Activated CD4-positive, alpha-beta T cell treated with anti-CD3 and anti-CD28 coated beads for 4 hours (primary cell): ENCODE measurements at places on chromosomes 5 and 9.

- no peak for DNase-seq
Observed at GRCh38 chr5:172670005-172670402, 28.9 kb downstream of the NEURL1B start.

- no peak for DNase-seq
Observed at GRCh38 chr5:151456321-151456940, 9.0 kb downstream of the SLC36A1 start.

- no peak for DNase-seq
Observed at GRCh38 chr5:32013658-32014057, 160.5 kb downstream of the GOLPH3 start.

DNA sequence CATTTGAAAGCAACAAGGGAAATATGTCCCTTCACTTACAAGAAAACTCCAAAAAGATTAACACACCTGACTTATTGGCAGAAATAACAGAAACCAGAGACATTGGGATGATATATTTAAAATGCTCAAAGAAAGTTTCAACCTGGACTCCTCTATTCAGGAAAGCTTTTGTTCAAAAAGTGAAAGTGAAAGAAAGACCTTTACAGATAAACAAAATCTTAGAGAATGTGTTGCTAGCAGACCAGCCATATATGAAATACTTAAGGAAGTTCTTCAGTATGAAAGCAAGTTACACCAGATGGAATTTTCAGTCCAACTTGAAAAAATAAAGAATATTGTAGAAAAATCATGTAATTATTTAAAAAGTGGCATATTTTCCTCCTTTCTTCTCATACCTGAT lies 1075.1 kb downstream of the NR2F1-AS1 start:
- no peak for DNase-seq

- no peak for DNase-seq
Observed at GRCh38 chr9:92965061-92965758, 17.9 kb downstream of the FGD3 start.

GRCh38 chr5:153880106-153880505 lies 158.6 kb downstream of the FAM114A2 start:
- DNase-seq = no peak

GRCh38 chr9:2339416-2339815 lies 282.2 kb upstream of the VLDLR start:
- no peak for DNase-seq

- DNase-seq = no peak
Observed at GRCh38 chr5:78515670-78516069, 132.9 kb downstream of the LHFPL2 start.

GRCh38 chr5:119808474-119808873 lies 179.1 kb downstream of the FAM170A start:
- no peak for DNase-seq

DNA sequence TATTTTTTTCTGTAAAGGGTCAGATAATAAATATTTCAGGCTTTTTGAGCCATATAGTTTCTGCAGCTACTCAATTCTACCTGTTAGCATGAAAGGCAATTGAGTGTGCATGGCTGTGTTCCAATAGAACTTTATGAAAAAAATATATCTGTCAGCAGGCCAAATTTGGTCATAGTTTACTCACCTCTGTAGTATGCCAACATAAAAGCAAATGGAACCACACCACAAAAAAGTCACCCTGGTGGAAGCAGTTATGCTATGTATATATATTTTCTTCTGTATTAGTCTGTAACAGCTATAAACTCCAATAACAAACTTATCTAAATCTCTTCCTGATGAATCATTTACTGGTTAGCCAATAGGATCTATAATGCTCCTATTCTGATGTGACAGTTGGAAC lies 3.4 kb downstream of the SLC38A9 start:
- DNase-seq = no peak

GRCh38 chr9:129558551-129559505 lies 62.1 kb downstream of the C9orf50 start:
- no peak for DNase-seq

DNA sequence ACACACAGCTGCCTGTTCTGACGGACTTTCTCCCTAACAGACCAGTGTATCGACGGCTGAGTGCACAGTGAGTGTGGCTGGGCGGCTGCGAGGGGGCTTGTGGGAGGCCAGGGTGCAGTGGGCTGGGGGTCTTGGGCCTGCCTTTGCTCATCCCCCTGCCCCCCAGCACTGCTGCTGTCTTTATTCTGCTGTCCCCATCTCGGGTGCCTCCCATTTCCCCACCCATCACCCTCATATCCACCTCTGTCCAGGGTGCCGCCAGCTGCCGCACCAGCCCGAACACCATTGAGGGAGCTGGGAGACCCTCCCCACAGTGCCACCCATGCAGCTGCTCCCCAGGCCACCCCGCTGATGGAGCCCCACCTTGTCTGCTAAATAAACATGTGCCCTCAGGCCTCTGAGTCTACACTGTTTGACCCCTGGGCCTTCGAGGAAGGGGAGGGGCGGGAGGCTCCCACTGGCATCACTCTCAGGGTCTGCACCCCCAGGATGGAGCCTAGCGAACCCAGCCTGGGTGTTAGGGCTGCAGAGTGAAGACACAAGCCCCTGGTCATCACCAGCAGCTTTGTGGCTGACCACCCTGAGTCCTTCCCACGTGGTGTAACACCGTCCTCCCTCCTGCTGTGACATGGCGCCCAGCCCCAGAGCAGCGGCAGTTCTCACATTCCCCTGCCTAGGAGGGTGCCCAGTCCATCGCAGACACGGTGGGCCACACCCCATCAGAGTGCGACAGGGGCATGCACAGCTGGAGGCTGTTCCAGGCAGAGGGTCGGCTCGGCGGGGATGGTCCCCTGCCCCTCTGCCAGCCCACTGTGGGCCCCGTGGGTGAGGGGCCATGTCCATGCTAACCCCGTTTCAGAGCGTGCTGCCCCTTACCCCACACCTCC lies 4.0 kb downstream of the LCN2 start:
- DNase-seq = no peak

DNA sequence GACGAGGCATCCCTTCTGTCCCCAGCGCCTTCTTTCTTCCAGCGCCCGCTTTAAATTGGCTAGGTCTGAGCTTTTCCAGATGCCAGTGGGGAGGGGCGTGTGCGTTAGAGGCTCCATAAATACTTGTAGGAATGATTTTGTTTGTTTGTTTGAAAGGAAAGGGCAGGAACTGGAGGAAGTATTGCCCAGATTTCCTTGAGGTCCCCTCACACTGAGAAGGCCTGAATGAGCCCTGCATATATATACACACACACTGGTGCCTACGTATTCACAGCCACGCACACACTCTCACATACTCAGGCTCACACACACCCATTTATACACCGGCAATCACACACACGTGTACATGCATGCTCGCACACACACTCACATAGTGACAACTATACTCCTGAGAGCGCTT lies 1.0 kb upstream of the SLIT3 start:
- no peak for DNase-seq

DNA sequence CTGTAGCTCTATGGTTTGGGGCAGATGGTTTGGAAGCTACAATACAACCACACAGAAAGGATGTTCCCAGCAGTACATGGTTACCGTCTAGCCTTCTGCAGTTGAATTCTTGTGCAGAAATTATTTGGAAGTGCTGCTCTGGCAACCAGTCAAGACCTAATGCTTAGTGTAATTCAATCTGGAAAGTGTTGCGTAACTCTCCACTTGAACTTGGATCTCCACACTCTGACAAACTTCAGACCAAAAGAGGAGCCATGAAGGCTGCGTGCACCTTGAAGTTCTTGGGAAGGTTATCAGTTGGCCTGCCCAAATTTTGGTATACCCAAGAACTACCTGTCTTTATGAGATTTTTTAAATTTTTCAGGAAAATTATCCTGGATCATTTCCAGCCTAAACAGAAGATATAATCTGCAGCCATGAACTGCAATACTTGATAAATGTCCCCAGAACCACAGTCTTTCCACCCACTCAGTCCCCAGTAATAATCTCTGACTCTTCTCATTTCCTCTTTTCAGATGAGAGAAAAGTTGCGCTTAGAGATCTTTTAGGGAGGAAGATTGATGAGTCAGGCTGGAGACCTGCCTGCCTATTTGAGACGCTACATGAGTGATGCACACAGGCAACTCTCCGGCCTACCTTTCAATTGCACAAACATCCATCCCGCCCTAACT lies 159.9 kb downstream of the FANCC start:
- DNase-seq = no peak

- DNase-seq = no peak
Observed at GRCh38 chr9:96232539-96233241, 69.3 kb downstream of the HSD17B3 start.
